ENCODE measurements at places on chromosomes 5 and 9.

GRCh38 chr5:75348241-75348640, 11.2 kb downstream of the HMGCR start:
- DNase-seq: no peak

DNA sequence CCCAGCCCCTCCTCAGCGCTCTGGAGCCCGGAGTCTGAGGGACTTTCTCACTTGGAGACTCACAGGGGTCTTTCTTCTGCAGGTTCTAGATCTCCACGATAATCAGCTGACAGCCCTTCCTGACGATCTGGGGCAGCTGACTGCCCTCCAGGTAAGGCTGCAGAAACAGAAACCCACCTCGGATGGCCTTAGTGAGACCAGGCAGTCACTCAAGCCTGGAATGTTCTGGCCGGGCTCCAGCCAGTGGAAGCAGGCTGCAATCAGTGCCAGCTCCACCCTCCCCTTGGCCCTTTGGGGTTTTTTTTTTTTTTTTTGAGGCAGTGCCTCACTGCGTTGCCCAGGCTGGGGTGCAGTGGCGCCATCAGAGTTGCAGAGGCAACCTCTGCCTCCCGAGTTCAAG, 7.6 kb downstream of the LRSAM1 start:
- no peak for DNase-seq

GRCh38 chr9:18942801-18943200, 90.2 kb downstream of the SAXO1 start:
- no peak for DNase-seq

DNA sequence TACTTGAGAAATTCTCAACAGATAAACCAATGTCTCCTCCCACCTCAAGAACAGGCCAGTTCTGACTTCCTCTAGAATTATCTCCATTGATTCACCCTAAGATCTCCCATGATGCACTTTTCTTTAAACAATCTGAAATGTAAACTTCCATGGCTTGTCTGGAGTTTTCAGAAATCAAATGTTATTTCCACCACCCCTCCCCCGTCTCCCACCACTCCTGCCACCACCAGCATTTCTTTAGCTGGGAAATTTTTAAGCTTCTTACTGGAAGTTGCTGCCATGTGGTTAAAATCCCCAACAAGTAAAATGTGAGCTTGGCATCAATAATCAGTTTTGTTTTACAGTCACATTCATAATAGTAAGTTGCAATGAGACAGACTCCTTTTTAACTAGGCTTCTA, 32.8 kb upstream of the BASP1 start:
- DNase-seq: no peak

DNA sequence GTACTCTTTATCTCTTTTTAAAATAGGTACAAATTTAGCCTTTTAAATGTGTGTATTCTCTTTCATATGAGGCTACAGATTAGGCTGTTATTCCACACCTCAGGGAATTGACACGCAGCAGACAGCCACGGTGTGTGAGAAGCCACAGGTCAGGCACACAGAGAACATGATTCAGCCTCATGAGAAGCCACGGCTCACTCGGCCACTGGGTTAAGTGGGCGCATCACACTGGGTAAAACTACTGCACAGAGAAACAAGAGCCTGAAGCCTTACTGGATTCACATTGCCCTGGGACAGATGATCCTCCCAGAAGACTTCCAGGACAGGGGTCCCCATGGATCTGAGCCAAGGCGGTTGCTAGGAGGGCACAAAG, 28.2 kb downstream of the LPCAT1 start:
- DNase-seq: no peak

- DNase-seq: no peak
Measured at GRCh38 chr9:69535286-69535832, 136.8 kb downstream of the APBA1 start.

DNA sequence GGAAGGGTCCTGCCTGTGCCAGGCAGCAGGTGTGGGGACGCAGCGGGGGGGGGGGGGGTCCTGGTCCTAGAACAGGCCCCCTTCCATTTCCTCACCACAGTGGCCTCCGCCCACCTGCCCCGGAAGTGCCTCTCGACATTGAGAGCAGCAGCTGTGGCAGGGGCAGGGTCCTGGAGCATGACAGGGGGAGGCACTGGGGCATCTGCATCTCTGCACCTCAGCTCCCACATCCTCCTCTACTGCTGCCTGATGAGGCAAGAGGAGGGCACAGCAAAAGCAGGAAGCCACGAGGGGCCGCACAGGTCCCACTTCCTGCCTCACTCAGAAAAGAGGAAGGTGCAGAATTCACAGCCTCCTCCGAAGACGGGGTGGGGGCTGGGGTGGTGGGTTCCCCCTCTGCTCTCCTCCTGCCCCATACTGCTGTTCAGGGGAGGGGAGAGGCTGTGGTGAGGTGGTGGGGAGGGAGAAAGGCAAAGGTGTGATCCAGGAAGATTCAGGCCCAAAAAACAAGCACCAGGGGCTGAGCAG, 14.8 kb downstream of the AKNA start:
- DNase-seq: peak; percentile 59

GRCh38 chr5:67648201-67648671, 451.6 kb upstream of the CD180 start:
- DNase-seq: no peak

DNA sequence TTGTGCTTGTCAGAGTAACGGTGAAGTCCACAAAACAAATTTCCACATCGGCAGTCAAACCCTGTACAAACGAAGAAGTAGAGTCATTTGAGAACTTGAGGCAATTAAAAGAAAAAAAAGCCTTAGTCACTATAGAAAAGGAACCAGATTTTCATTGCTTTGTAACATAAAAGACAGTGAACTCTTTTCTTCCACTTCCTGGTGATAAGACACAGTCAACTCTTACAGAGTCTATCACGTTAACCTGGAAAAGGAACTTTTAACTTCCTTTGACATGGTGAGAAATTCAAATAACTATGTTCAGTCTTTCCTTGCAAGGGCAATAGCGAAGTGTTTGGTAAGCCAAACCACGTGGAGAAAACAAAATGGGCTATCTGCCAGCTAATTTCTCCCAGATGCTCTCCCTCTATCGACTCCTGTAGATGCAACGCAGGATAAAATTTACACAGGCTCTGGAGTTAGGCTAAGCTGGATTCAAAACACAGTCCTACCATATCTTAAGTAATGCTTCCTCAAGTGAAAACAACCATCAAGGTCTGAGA, 8.9 kb downstream of the ZFAND5 start:
- DNase-seq: no peak

DNA sequence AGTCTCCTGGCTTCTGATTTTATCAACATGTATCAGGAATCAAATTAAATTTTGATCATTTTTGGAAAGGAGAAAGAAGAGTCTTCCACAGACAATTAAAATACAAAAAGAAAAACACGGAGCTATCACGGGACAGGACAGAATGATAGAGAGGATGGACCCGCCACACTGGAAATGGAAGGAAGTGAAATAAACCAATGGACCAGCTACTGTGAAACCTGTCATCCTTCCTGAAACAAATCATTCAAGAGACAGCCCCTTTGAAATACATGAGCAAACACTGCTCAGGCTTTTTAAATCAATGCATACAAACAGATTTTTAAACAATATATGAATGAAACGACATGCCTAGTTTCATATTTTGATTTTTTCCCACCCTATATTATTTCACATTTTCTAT, 339.4 kb downstream of the ACTL7B start:
- DNase-seq: no peak

- DNase-seq: no peak
Measured at GRCh38 chr9:115229496-115229895, 111.5 kb upstream of the TNC start.

GRCh38 chr5:56522960-56523359, 289.8 kb upstream of the ANKRD55 start:
- DNase-seq: no peak

DNA sequence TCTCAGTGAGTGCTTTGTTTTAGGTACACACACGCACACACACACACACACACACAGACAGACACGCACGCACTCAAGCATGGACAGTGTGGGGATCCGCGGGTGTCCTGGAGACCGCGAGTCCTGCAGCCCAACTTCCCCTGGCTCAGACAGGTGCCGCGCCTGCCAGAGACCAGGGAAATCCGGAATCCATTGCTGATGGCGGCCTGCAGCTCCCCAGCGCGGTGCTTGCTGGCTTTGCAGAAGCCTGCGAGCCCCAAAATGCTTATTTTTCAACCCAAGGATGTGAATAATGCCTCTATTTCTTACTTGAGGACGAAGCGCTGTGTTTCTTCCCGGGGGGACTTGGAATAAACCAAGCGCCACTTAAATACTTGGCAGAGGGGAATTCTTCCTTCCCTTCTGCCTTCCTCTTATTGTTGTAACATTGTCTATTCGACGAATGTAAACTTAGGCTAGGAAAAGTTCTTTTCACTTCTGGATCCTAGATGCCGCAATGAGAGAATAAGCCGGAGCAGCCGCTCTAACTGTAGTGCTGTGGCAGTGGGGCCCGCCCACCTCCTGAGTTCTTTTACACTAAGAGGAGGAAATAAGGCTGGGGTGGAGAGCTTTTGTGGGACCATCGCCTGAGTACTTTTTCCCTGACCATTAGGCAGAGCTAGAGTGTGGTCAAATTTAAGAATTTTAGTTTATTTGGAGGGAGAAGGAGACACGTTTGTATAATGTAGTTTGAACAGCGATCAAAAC, 802 bp downstream of the ITGA2 start:
- DNase-seq: peak; percentile 26

- DNase-seq: no peak
Measured at GRCh38 chr5:141680751-141681201, 1.3 kb downstream of the ARAP3 start.

GRCh38 chr9:16100537-16101091, 547.8 kb downstream of the CCDC171 start:
- no peak for DNase-seq

DNA sequence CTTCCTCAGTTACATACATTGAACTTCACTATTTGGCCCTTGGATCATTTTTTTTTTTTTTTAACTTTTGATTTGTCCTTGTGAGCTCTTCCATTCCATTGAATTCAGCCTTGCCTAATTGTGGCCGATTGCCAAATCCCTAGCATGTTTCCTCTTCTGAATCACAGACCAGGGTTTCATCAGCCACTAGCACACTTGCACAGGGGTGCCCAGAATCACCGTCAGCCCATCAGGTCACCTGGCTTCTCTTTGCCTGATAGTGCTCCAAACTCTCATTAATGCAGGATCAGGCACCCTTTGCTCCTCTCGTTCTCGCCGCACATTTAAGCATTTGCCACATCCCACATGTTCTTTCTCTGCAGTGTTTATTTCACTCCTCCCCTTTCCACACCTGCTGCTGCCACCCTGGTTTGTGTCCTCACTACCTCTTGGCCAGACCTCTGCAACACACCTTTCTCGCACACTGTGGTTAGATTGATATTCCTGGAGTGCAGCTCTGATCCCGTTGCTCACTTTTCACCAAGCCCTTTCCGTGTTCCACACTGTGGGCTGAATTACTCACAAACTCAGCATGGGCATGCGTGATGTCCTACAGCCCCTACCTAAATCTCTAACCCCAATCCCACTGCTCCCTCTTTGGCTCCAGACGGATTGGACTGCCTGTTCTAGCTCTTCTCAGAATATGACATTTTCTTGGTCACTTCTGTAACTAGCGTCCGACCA, 9.8 kb downstream of the PIK3R1 start:
- DNase-seq: no peak

GRCh38 chr5:43065948-43066798, 26.1 kb upstream of the ANXA2R start:
- DNase-seq: peak; percentile 54

GRCh38 chr5:126543660-126544059, 51.4 kb downstream of the ALDH7A1 start:
- no peak for DNase-seq

DNA sequence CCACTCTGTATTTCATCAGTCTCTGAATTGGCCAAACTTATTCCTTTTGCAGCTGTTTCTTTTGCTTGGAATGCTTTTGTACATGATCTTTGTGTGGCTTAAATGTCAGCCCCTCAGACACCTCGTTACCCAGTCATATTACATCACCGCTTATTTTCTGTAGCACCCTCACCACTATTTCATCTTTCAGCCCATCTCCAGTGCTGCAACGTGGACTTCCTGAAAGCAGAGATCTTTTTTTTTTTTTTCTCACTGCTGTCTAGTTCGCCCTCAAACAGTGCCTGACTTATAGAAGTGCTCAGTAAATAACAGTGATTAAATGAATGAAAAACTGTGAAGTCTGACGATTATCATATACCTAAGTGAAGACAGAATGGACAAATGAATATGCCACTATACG, 835 bp downstream of the SRA1 start:
- no peak for DNase-seq

GRCh38 chr9:13967011-13967410, 346.9 kb downstream of the NFIB start:
- no peak for DNase-seq

DNA sequence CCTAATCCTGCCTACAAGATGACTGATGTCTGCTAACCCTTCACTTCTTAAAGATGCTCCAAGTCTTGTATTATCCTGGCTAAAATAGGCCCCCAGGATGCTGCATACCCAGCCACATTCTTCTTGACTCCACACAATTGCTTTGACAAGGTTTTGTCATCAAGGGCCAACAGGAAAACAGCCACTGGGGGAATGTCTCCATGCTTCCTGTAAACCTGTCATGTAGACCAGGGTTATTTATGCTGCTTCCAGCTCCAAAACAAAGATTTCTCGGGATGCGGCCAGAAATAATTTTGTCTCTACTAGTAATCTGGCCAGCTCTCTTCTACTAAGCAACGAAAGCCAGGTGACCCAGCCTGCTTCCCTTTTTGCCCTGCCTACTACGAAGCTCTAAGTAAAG, 53.8 kb downstream of the SHB start:
- DNase-seq: no peak

DNA sequence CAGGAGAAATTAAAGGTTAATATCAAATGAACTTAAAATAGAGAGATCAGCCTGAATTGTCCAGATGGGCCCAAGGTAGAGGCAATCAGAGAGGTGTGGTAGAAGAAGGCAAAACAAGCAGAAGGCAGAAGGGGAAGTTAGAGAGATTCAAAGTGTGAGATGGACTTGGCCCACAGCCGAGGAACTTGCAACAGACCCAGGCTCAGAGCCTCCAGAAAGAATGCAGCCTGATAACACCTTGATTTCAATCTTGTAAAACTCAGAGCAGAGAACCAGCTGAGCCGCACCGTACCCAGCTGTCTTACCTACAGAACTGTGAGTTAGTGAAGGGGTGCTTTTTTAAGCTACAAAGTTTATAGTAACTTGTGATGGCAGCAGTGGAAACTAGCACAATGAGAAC, 190.9 kb downstream of the RFK start:
- no peak for DNase-seq

DNA sequence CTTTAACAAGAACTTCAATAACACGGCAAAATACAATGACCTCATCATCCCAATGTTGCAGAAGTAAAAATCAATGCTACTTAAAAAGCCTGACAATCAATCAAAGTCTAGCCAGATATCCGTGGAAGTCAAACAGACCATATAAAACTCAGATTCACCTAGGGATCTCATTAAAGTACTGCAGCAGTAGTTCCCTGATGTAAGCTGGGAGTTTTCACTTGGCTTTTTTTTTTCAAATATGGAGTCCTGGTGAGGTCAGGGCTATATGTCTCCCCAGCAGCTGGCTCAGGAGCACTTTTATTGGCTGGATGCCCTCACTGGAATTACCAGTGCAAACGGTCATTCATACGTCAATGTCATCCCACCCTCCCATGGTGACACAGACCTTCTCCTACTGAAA, 220.6 kb upstream of the SLC30A5 start:
- no peak for DNase-seq

- no peak for DNase-seq
Measured at GRCh38 chr9:86747711-86748110, 199.6 kb downstream of the GAS1 start.
